Activated CD4-positive, alpha-beta memory T cell treated with anti-CD3 and anti-CD28 coated beads for 36 hours (primary cell): ENCODE measurements at places on chromosomes 12 and 14. TPM values are rescaled to one million over a fixed set of nuclear protein-coding genes. Genes with fewer than 3 reads are reported as not detected.
A peak's percentile ranks its signal among the peaks of the same experiment; 100 is the strongest.

DNA sequence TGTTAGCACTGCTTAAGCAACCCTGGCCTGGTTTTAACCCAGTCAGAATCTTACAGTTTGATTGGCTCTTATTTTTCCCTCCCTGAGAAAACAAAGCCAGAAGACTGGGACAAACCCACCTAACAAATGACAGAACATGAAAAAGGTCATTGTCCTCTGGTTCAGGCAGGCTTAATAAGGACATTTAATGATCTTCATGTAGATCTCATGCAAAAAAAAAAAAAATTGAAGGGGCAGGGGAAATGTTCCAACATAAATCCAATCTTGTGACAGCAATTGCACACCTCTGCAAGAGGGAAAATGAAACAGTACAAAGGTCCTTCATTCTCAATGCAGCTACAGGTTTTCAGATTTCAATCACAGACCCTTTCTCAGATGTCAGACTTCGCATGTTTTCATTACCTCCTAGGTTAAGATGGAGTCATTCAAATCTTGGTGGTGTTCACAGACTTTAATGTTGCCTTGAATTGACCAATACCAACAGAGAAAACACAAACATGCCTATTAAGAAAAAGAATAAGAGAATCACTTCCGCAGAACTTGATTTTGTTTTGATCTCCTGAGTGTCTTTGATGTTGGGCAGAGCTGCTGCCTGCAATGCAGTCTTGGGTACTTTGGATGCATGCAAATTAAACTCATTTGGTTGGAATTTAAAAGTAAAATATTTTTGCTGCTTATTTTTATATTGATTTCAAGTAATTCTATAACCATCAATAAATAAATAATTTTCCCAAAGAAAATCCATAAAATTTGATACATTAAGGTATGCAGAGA is 359.0 kb downstream of the BTG1 start:
- peaks cover 1% of the 10 kb centered on the region for H3K27me3 ChIP-seq
- no peak overlapping the region for H3K27ac ChIP-seq
- H3K4me1 ChIP-seq = peaks cover 22% of the 10 kb centered on the region
- DNase-seq = no peak

DNA sequence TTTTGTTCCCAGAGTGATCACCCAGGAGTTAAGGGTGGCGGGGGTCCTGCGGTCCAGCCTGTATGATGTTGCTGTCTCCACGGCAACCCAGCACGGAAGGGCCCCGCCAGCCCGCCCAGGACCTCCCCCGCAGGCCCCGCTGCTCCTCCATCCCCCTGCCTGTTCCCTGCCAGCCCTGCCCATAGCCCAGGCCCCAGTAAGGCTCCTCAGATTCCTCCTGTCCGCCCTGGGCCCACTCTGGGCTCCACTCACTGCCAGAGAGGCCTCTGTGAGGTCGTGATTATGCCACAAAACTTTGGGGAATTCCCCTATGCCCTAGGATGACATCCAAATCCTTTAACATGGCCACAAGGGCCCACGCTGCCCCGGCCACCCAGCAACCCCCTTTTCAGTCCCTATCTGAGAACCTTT is 20.8 kb downstream of the HSP90AA1 start:
- no peak overlapping the region for H3K27ac ChIP-seq
- H3K4me1 ChIP-seq = no peaks in the 10 kb centered on the region
- H3K36me3 ChIP-seq = peaks cover 2% of the 10 kb centered on the region
- DNase-seq = no peak
- H3K4me3 ChIP-seq = no peak overlapping the region

DNA sequence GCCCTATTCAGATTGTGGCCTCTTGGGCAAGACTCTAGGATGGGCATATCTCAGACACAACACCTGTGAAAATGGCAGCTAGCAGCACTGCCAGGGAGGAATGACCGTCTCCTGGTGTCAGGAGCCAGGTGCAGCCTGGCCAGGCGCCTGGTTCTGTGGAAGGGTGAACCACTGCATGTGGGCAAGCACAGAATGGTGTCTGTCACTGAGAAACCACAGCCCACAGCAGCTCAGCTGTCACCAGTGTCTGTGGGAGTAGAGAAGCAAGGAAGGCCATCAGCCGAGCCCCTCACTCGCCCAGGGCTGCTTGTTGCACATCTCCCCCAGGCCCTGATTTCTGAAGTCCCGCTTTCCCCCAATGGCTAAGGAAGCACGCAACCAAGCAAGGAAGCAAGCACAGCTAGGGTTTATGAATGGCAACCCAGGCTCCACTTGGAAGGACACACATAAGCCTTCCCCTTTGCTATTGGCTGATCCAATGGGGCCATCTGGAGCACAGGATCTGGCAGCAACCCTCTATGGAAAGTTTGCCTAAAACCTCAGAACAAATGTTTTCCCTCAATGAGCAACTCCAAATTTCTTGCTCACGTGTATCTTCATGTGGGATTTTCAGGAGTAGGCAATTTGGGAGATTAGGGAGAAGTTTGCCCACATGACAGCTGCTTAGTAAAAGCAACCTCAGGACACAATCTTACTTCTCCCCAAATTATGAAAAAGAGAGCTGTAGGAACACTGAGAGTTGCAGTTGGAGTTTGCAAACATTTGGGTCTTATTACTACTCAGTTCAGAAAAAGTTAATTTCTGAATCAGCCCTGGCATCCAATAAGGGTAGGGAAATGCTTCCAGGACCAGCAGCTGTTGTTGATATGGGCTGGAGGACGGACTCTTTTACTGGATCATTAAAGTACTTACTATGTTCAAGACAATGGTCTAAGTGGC is 44.7 kb downstream of the GPHB5 start:
- DNase-seq = no peak
- H3K4me1 ChIP-seq = no peaks in the 10 kb centered on the region
- H3K27me3 ChIP-seq = peaks cover 2% of the 10 kb centered on the region
- no peak overlapping the region for H3K4me3 ChIP-seq
- H3K27ac ChIP-seq = no peak overlapping the region

GRCh38 chr12:41621291-41621690 is 433.2 kb downstream of the PDZRN4 start:
- H3K36me3 ChIP-seq = no peaks in the 10 kb centered on the region
- H3K27me3 ChIP-seq = no peaks in the 10 kb centered on the region
- H3K4me1 ChIP-seq = no peaks in the 10 kb centered on the region
- no peak for DNase-seq
- no peak overlapping the region for H3K4me3 ChIP-seq

- no peak overlapping the region for H3K27ac ChIP-seq
- H3K4me1 ChIP-seq = peaks cover 8% of the 10 kb centered on the region
- H3K27me3 ChIP-seq = no peaks in the 10 kb centered on the region
Measured at GRCh38 chr12:94239332-94239993, 91.1 kb downstream of the PLXNC1 start.

- no peak for DNase-seq
- H3K27ac ChIP-seq = no peak overlapping the region
- no peaks in the 10 kb centered on the region for H3K27me3 ChIP-seq
- H3K4me3 ChIP-seq = no peak overlapping the region
- H3K36me3 ChIP-seq = no peaks in the 10 kb centered on the region
Measured at GRCh38 chr12:107468182-107468581, 217.4 kb upstream of the PWP1 start.

DNA sequence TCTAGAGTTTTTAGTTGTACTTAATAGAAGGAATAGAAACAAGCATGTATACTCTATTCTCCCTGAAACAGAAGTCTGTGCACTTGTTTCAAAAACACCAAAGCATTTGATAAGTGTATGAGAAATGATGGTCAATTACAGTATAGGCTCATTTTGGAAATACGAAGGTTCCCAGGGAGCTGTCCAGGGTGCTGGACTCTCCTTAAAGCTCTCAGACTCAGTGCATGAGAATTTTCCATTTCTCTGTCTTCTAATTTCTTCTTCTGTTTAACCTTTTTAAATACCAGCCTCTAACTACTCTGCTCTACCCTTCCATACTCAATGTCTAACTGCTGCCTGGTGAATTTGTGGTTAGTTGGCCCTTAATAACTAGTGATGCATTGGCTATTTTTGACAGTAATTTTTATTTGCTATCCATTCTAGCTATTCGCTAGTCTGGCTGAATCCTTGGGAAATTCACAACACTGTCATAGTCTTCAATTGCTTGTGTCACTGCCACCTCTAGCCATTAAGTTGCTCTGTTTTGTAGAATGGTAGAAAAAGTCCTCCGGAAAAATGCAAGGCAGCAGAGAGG is 229.2 kb downstream of the NRXN3 start:
- DNase-seq = peak; percentile 10
- no peaks in the 10 kb centered on the region for H3K4me1 ChIP-seq

DNA sequence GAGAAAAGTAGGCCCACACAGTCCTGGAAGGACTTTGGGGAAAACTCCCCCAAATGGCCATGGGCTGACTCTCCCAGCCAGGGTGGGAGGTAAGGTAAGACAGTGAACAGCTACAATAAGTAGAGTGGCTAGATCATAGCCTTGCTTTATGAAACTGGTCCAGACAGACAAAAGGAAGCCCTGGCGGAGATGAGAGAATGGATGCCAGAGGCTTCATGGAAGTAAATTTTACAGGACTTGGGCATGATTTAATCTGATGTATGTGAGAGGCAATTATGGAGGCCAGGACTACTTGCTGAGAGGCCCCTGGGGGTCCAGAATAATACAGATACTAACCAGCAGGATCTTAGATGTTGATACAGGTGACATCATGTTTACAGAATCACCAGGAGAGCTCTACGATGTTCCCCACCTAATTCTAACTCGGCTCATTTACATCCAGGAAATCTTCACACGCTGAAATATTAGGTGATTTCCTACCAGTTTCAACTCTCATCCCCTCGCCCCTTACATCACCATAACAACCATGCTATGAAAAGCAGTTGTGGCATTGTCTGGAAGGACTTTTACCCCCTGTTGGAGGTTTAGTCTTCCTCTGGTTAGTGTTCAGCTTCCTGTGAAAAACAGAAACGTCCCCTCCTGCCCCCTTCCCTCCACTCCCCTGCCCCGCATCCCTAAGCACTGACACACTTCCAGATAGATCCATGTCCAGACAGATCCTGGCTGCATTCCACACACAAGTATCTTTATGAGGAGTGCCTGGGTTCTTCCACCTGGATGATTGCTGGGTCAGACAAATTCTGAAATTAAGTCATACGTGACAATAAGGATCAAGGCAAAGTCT is 39.5 kb upstream of the NT5DC3 start:
- no peaks in the 10 kb centered on the region for H3K27me3 ChIP-seq
- peaks cover 22% of the 10 kb centered on the region for H3K4me1 ChIP-seq

- H3K4me3 ChIP-seq = peak overlapping the region; percentile 64
- H3K4me1 ChIP-seq = peaks cover 29% of the 10 kb centered on the region
- peak overlapping the region; percentile 79 for H3K27ac ChIP-seq
- no peaks in the 10 kb centered on the region for H3K27me3 ChIP-seq
- DNase-seq = peak; percentile 41
- H3K36me3 ChIP-seq = no peaks in the 10 kb centered on the region
Measured at GRCh38 chr14:20781803-20782202, 735 bp downstream of the RNASE6 start.

DNA sequence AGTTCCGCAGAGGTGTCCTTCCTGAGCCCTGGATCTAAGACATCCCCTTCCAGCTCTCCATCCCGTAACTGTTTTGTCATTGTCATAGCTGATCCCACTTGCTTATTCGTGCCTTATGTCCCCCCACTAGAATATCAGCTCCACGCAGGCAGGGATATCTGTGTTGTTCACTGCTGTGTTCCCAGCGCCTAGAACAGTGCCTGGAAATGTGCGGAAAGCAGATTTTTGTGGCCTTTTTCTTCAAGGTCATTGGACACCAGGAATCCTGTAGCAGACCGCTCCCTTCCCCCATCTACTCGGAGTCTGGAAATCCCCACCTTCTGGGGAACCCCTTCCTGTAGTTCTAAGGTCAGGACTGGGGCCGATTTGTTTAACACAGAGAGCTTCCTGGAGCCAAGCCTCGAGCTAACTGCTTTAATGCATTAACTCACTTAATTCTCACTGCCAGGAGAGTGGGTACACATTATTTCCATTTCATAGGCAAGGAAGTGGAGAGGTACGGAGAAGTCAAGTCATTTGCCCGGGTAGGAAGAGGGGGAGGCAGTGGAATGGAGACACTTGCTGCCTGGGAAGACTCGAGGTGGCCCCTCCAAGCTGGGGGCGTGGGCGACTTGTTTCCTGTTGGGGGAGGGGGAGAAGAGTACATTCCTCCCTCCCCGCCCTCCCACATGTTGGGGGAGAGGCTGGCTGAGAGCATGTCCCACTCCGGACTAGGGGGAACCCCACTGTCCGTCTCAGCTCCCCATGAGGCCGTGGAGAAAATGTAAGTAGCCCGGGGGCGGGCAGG is 1.2 kb upstream of the SH2B3 start:
- H3K36me3 ChIP-seq = peaks cover 10% of the 10 kb centered on the region
- peaks cover 53% of the 10 kb centered on the region for H3K4me1 ChIP-seq
- H3K4me3 ChIP-seq = peak overlapping the region; percentile 73
- peak overlapping the region; percentile 94 for H3K27ac ChIP-seq
- peak; percentile 85 for DNase-seq
- H3K27me3 ChIP-seq = peaks cover 7% of the 10 kb centered on the region

- no peaks in the 10 kb centered on the region for H3K27me3 ChIP-seq
- no peak overlapping the region for H3K4me3 ChIP-seq
- H3K36me3 ChIP-seq = peaks cover 31% of the 10 kb centered on the region
Measured at GRCh38 chr12:67669934-67670631, 21.5 kb downstream of the DYRK2 start.

DNA sequence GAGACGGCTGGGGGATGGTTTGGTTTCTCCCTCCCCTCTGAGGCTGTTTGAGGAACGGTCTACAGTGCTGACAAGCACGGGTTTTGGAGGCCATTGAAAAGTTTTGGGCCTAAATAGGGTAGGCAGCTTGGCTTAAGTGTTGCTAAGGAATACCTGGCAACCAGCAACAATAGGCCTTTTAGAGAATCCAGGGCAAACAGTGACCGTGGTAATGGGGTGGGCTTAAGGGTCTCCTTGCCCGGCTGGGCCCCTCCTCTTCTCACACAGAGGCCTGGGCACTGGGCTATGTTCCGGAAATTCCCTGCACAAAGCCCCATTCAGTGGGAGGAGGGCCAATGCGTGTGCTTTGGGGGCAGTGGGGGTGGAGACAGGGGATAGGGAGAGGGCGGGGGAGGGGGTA is 55.4 kb downstream of the ASCL1 start:
- no peak overlapping the region for H3K4me3 ChIP-seq
- DNase-seq = no peak
- H3K36me3 ChIP-seq = no peaks in the 10 kb centered on the region
- peaks cover 4% of the 10 kb centered on the region for H3K27me3 ChIP-seq

The LYZ gene
- total RNA-seq = not detected

The OASL gene
- total RNA-seq = 26.5 TPM

The OAS3 gene
- total RNA-seq = 37.1 TPM
